Caudate nucleus (tissue), 63 donors: ENCODE measurements at places on chromosomes 5 and 9.

DNA sequence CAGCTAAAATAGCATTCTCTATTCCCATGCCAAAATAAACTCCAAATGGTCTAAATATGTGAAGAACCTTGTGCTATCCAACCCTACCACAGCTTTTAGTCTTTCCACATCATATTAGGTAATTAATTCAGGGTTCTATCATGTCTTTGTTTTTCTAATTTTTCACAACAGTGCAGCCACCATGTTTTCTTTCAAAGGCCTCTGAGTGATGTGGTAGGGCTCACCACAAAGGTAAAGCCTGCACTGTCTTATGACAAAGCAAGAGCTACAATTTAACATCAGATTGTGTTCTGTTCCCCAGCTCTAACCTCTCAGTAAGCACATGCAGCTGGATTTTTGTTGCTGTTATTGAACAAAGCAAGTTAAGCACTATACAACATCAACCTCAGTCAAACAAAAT lies 52.4 kb downstream of the MEF2C start:
- DNase-seq: no peak

- no peak for DNase-seq
Observed at GRCh38 chr9:76557674-76558225, 98.8 kb downstream of the GCNT1 start.

DNA sequence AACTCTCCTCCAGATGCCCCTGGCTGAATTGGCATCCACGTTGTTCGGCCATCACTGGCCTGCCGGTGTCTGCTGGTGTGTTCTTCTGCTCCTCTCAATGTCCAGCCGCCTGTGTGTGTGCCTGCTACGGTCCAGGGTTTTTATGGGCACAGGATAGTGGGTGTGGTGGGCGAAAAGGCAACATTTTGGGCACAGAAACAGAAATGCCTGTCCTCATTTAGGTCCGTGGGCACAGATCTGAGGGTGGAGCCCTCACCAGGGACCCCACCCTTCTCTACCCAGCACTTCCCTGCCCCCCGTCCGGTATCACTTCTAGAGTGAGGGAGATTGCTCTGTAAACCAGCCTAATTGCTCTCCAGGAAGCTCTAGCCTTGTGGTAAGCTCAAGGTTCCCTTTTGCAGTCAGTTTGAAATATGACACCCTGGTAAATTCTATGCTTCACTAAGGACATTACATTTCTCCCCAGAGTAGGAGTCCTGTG lies 410.1 kb downstream of the MAT2B start:
- no peak for DNase-seq

DNA sequence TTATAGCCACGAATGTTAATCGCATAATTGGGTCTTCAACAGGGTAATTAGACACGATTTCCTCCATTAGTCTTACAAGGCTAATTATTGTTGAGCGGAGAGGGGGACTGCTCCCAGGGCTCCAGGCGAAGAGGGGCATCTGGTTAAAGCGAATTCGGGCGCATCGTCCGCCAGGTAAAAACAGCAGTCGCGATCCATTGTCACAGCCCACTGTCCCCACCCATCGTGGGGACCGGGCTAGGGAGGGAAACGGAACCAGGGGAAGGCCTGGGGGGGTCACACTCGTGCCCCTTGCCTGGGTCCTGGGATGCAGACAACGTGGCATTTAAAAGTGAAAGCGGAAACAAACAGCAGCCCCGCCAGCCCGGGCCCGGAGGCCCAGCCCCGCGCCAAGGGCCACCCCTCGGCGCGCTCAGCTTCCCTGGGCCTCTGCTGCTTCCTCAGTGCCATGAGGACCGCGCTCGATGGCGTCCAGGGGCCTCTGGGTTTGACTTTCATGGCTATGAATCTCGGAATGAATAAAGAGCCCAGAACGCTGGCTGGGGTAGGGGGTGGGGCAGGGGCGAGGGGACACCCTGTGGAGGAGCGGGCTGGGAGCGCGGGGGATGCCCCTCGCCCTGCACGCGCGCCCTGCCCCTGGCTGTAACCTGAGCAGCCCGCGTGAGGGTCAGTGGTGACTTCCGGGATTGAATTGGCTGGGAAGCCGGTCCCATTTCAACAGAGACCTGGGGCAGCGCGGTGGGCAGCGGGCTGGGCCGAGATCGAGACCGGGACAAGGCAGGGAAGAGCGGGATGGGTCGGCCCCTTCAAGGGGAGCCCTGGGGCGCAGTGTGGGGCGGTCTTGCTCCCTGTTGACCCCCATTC lies 99.9 kb downstream of the GTF3C4 start:
- no peak for DNase-seq

- DNase-seq: peak; percentile 90
Observed at GRCh38 chr9:34379334-34380033, 2.8 kb upstream of the MYORG start.

- no peak for DNase-seq
Observed at GRCh38 chr9:135394131-135394530, 85.5 kb upstream of the PPP1R26 start.

- DNase-seq: no peak
Observed at GRCh38 chr9:124482431-124483031, 24.7 kb downstream of the NR5A1 start.

- DNase-seq: no peak
Observed at GRCh38 chr5:67182301-67182790, 14.3 kb downstream of the CD180 start.

DNA sequence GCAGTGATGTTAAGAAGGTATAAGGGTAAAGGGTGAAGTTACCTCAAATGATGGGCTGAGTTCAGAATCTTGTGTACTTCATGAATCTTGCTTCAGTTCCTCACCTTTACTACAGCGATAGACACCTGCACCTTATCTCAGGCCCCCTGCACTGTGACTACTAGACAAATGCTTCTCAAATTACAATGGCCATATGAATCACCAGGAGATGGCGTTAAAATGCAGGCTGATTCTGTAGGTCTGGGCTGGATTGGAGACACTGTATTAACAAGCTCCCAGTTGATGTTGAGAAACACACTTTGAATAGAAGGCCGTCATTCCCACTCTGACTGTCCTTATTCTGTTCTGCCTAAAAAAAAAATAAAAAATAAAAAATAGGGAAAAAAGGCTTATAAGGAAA lies 29.8 kb downstream of the TARS1 start:
- DNase-seq: no peak

- DNase-seq: no peak
Observed at GRCh38 chr9:86413971-86414880, 60.0 kb upstream of the TUT7 start.

- DNase-seq: no peak
Observed at GRCh38 chr9:71966601-71967000, 55.2 kb downstream of the C9orf85 start.

DNA sequence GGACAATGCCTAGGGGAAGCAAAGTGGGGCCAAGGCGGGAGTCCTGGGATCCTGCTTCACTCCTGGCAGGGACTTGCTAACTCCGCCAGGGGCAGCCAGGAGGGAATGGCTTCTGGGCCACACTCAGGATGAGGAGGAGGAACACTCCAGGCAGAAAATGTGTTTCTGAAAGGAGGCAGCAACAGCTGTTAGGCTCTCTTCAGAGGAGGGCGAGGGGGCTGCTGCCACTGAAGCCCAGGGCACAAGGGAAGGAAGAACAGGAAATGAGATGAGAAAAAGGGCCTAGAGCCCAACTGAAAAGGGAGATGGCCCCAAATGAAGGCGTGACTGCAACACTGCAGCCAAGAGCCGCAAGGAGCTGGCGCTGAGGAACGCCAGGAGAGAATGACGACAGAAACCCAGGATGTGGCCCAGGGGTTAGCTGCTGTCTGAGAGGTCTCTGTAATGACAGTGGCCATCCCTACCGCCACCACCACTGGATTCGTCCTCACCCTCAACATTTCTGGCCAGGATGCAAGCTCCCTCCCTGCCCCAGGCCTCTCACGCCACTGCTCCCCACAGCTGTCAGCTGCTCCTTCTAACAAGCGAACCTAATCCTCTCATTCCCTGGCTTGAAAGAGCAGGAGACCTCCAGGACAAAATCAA lies 15.8 kb downstream of the PSMB7 start:
- no peak for DNase-seq

- DNase-seq: no peak
Observed at GRCh38 chr5:160159991-160160792, 40.9 kb upstream of the PWWP2A start.

- no peak for DNase-seq
Observed at GRCh38 chr9:134329576-134329855, 3.3 kb downstream of the RXRA start.

DNA sequence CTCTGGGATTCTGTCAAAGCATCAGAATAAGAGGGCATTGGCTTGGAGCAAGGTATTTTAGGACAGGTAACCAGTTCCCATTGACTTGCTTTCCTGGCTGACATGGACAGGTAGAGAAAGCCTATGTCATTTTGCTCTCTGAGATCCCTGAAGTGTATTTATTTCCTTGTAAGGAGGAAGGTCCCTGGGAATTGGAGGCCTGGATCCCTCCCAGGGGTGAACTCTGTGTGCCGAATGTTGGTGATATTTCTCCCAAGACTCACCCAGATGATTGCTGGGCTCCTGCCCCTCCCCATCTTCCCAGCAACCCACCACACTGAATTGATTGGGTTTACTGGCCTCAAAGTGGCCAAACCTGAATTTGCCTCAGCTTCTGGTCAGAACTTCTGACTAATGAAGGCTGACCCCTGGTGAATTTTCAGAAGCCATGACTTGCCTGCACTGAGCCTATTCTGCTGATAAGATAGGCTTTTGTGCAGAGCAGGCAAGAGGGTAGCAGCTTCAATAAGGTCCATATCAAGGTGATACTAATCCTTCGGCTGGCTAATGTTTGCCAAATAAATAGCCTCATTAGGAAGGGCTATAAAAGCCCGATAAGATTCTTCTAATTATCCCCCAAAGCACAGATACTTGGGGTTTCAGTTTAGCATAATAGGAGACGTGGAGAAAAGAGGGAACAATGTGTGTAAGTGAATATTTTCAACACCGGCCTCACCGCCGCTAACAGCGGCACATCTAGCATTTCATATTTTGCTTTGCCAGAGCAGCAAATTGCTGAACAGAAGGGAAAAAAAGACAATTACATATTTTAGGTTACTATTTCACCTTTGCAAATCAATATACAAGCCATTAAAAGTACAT lies 152.9 kb upstream of the PITX1 start:
- no peak for DNase-seq

- peak; percentile 15 for DNase-seq
Observed at GRCh38 chr9:37953775-37954437, 50.0 kb upstream of the SLC25A51 start.

GRCh38 chr5:3311433-3311832 lies 284.2 kb upstream of the IRX1 start:
- no peak for DNase-seq

- DNase-seq: no peak
Observed at GRCh38 chr9:114460513-114461199, 44.6 kb downstream of the WHRN start.

DNA sequence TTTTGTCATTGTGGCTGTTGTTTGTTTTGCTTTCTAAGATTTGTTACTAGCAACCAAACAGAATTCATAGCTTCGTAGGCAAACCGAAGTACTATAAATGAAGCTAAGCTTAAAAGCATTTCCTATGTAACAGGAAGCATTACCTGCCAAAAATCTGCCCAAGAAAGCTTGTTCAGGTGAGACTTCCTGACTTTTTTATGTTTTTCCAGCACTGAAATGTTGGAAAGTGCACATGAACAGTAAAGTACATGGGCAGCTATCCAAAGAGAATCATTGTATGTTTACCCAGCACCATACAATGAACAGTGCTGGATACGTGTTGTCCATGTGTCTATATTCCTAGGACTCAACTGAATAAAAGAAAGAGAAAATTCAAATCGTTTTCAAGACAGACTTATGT lies 247.1 kb downstream of the NFIB start:
- DNase-seq: no peak

DNA sequence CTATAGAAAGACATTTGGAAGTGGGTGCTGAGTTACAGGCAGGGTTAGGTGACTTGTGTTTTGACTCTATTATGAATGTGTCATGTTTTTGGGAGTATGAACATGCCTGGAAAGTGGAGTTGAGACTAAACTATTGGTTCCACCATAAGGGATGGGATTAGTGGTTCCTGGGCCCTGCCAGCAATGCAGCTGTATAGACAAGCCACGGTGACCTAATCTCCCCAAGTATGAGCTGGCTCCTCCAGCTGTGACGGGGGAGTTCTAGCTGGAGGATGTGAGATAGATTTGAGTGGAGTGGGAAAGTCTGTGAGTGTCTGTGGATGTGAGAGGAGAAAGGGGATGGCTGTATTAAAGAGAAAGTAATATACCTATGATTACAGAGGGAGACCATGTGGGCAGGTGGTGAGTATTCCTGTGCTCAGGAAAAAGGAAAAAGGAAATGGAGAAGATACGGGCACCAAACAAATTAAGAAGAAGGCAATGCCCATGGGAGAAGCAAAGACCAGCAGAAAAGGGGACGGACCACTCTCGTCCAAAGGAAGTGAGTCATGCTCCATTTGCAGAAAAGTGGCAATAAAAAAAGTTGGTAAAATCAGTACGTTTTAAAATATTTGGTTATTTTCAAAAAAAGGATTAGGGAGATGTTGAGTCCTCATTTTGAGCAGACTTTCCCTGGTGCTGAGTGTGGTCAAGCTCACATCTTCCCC lies 48.3 kb upstream of the ICE1 start:
- no peak for DNase-seq

DNA sequence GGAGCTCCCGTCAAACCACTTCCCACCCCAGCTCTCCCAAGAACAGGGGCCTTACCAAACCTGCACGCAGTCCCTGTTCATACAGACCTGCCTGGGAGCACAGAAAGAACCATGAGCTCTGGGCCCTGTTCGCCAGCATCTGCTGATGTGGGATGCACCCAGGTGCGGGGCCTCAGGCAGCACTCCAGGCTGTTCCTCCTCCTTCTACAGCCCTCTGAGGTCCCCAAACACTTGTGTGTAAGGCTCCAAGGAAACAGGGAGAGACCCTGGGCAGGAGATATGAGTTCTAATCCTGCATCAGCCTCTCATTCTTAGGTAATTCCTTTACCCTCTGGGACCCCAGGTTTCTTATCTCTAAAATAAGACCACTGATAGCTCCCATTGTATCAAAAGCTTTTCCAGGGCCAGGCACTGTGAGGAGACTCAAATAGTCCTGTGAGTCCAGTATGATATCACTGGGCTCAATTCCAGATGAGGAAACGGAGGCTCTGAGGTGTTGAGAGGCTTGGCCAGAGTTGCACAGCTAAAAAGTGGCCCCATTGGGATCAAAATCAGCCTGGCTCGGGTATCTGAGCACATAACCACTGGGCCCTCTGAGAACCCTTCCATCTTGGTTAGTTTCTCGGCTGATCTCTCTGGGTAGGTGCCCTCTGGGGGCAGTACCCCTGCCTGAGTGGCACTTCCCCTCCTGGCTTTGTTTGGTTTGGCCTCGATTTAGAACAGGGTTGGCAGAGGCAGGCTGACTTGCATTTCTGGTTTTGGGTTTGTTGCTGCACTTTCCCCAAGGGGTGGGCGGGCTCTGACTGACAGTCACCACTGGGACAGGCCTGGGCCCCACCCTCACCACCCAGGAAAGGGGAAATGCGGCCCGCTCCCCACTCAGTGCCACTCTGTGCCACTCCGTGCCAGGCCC lies 116.8 kb downstream of the RGS3 start:
- peak; percentile 44 for DNase-seq

GRCh38 chr5:176781054-176781375 lies 29.3 kb upstream of the UNC5A start:
- no peak for DNase-seq
